Neural progenitor cell (in vitro differentiated cells): ENCODE measurements at places on chromosomes 13 and 19.
A peak's percentile ranks its signal among the peaks of the same experiment; 100 is the strongest.

DNA sequence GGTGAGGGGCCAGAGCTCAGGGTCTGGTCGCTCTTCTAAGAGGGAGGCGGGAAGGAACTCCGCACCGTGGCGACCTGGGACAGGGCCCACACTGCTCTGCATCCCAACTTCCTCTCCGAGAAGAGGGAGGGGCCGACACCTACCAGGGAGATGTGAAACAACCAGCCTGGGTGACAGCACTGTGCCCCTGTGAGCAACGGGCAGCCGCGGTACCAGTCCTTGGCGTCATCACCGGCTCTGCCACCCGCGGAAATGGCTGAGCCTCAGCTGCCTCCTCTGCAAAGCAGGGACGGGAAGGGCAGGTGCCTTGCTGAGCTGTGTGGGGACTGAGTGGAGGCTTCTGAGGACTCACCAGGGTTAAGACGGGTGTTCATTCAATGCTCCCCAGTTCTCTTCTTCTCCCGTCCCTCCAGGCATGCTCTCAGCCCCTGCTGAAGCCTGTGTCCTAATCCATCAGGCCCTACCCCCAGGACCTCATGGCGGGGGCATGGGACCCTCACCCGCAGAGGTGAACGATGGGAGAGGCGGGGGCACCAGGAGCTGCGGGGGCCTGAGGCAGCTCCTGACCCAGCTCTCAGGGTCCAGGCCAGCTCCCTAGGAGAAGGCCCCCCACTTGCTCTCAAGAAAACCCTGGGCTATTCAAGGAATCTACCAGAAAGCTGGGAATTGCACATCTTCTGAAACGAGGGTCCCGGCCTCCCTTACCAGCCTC is 9.3 kb downstream of the ZNF787 start:
- peak; percentile 37 for DNase-seq

DNA sequence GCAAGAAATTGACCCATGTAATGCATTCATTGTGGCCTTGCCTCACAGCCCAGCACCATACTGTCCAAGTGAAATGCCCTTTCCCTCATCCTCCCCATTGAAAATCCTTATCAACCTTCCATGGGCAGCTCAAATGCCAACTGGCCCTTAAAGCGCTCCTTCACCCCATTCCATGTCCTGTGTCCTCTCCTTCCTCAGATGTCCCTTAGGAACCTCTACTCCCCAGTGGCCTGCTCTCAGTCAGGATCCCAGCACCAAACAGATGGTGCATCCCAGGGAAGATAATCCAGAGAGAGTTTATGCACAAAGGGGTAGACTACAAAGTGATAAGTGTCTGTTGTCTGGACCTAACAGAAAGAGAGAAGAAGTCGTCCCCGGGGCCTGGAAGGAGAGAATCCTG is 407.4 kb upstream of the ZNF507 start:
- DNase-seq: no peak

- peak; percentile 88 for DNase-seq
Observed at GRCh38 chr13:24627090-24627714, 53.0 kb upstream of the ATP12A start.

DNA sequence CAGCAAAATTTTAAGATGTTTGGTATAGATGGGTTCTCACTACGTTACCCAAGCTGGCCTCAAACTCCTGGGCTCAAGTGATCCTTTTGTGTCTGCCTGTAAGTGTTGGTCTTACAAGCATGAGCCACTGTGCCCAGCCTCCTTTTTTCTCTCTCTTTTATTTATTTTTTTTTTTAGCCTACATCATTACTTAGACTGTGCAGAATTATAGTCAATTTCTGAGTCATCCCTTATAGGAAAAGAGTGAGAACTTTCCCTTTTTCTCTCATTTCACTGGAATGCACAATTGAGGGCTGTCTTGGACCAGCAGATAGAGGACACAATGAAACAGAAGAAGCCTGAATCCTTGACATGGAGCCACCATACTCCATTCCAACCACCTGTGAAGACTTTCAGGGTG is 13.3 kb downstream of the TSKS start:
- no peak for DNase-seq

DNA sequence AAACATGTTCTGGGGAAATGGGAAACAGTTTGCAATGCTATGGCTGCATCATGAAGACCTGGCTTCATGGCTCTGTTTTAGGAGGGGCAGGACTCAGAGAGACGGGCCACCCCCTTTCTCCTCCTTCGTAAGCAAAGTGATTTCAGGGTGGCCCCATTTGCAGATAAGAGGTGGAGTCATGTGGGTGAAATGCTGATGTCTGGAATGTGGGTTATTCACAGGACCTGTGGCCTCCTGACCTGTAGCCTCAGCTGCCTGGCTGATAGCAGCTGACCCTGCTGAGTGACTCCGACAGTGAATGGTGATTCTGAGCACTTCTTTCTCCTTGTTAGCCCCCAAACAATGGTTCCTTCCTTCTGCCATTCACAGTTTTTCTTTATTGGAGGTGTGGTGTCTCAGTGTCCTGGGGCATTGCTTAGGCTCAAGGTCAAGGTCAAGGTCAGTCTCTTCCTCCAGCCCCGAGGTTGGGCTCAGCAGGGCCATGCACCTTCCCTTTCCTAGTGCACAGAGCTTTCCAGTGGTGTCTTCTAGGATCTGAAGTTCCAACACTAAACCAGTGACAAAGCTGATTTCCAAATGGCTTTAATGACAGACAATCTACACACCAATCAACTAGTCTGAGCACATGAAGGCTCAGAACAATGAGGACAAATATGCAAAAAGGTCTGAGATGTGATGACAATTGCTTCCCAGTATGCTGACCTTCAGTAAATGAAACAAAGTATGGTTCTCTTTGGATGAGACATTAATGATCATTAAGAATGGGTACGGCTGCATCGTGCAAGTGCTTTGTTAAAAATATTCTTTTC is 49.6 kb upstream of the ANKRD10 start:
- DNase-seq: no peak

DNA sequence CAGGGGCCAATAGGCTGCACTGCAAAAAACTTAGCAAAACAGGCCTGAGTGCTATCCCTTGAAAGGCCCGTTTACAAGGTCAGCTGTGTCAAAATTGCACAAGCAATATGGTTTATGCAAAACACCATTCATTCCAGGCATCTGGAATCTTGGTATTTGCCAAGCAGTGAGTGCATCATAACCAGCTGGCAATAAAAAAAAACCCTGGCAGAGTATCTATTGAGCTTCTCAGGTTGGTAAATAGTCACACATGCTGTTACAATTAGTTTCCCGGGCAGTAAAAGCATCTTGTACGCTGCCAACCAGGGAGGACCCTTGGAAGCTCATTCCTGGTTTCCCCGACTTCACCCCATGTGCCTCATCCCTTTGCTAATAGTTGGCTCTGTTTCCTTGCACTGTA is 21.3 kb downstream of the ZNF77 start:
- DNase-seq: no peak

DNA sequence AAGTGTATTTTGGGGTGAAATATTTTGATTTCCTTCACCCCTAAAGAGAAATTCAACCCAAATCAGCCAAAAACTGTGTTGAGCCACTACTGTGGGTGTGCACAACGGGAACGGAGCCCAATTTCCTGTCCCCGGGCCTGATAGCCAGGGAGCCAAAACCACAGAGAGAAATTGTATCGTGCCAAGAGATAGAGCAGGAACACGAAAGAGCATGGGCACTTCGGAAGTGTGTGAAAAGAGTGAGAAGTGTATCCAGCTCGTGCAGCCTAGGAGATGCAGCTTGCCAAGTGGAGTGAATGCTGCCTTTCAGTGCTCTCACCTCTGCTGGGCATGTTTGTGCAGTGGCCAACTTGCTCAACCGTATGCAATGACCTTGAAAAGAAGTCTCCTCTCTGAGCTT is 19.4 kb upstream of the PLEKHF1 start:
- no peak for DNase-seq

DNA sequence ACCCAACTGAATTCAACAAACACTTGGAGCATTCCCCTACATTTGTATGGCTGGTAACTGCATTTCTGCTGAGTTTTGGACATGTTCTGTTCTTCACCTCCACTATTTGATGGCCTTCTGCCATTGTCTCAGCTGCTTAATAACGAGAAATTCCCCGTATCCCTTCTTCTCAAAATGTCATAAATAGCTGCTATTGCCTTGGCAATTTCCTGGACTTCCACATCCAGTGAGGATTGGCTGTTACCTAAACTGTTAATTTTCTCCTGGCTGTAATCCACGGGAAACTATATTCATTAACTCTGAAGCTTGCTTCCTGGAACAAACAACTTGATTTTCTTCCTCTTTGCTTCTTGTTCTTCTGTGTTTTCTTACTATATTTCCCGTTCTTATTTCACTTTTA is 69.5 kb upstream of the TDRD3 start:
- DNase-seq: no peak
